Fibroblast of skin of left quadriceps (primary cell): ENCODE measurements at places on chromosomes 11 and 22.

DNA sequence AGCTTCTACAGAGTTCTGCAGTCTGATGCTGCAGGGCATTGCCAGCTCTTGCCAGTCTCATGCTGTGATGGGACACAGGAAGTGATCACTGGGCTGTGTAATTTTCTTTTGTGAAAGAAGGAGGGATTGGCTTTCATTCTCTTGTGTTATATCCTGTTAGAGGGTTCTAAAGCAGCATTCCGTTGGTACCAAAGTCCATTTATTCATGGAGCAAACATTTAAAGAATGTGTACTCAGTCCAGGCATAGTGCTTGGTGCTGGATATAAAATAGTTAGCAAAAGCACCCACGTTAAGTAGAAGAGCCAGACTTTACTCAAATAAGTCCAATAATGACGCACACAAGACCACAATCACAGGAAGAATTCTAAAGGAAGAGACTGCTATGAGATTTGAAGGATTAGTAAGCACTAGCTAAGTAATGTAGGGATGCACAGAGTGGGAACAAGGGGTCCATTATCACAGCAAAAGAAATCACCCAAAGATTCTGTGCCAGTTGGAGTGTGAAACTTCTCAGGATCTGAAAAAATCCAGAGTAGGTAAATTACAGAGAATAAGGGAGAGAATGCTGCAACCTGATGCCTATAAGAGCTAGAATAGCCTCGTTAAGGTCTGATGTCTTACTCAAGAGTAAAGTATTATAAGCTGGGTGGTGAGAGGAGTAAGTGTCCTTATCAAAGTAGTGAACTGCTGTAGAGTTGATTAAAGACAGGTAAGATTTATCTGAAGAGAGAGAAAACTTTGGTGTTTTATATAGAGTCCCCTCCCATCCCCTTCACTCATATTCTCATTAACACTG lies 728.3 kb downstream of the METTL15 start:
- peak; percentile 93 for DNase-seq

DNA sequence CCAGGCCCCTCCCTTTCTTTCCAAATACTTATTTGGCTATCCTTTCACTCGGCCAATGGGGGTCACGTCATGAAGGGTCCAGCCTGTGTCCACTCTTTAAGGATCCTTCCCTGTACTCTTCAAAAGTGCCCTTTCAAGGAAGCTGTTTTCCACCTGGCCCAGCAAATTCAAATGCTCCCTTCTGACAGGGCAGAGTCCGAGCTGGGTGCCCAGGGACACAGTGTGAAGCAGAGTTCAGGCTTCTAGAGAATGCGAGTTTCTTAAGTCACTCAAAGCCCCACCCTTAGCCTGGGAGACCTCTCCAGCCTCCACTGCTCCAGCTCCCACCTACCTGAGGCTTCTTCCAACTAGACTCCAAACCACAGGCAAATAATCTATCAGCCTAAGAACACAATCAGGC lies 5.5 kb upstream of the APOA1 start:
- no peak for DNase-seq

GRCh38 chr11:2135648-2136201 lies 3.5 kb downstream of the IGF2 start:
- no peak for DNase-seq

GRCh38 chr11:17978553-17979287 lies 34.1 kb downstream of the SERGEF start:
- no peak for DNase-seq

- DNase-seq: peak; percentile 16
Measured at GRCh38 chr22:42169055-42169469, 38.5 kb upstream of the CYP2D6 start.

DNA sequence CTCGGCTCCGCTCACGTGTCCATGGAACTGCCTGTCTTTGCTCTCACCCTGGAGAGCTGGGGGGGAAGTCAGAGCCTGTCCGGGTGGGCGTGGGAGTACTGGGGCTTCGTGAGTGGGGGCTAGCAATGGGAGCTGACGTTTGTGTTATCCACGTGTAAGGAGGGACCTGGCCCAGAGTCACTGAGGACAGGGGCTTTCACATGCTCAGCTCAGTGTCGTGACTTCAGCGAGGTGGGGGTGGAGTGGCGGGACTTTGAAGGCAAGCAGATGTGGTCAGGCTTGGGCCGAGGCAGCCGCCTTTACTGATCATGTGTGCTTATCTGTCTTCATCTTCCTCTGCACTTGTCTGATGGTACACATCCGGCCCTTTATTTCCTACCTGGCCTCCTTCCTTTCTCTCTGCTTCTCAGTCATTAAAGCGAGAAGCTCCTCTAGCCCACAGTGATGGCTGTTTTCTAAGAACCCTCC lies 113.1 kb upstream of the NNMT start:
- no peak for DNase-seq

- DNase-seq: no peak
Measured at GRCh38 chr11:83681031-83681781, 395.0 kb upstream of the CCDC90B start.
